AG10803 (cell line): ENCODE measurements at places on chromosomes 1 and 21.

GRCh38 chr1:205672970-205673369 is 7.3 kb downstream of the SLC45A3 start:
- no peak for DNase-seq

DNA sequence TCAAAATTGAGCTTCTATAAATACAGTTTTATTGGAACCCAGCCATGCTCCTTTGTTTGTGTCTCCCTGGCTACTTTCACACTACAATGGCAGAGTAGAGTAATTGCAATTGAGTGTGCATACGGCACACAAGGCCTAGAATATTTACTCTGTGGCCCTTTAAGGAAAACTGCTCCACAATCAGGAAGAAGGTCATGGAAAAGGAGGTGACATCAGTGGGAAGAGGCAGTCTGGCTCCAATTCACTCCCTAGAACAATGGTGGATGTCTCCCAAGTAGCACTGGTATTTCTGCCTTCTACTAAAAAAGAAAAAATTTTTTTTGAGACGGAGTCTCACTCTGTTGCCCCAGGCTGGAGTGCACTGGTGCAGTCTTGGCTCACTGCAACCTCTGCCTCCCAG is 51.3 kb downstream of the KRTAP19-8 start:
- DNase-seq: no peak

- DNase-seq: peak; percentile 4
Measured at GRCh38 chr1:62875676-62876075, 91.7 kb downstream of the ATG4C start.

GRCh38 chr1:220784751-220785150 is 2.0 kb upstream of the MTARC1 start:
- no peak for DNase-seq

DNA sequence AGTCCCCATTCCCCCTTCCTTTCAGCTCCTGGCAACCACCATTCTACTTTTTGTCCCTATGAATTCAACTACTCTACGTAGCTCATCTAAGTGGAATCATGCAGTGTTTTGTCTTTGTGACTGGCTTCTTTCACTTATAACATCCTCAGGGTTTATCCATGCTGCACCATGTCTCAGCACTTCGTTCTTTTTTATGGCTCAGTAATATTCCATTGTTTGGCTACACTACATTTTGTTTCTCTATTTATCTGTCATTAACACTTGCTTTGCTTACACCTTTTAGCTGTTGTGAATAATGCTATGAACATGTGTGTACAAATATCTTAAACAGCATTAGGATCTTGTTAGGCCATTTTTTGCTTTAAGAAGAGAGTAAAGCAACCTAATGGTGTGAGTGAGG is 1.5 kb upstream of the MRPS14 start:
- DNase-seq: no peak

DNA sequence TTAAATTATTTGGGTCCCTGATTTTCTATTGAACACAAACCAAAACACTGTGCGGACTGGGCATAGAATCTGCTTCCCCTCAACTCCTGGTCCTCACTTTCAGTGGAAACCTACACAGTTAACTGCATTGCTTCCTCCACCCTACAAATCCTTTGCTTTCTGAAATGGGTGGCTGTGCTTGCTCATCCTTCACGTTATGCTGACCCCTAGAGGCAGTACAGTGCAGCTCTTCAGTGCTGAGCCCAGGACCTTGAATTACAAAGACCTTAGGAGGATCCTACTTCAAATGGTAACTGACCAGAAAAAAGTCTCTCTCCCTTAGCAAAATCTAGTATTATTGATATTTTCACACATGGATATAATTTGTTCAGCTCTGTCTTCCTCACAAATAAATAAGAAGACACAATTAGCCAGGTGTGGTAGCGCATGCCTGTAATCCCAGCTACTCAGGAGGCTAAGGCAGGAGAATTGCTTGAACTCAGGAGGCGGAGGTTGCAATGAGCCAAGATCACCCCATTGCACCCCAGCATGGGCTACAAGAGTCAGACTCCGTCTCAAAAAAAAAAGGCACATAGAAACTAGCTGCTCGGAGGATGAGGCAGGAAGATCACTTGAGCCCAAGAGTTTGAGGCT is 63.4 kb upstream of the L1TD1 start:
- peak; percentile 70 for DNase-seq

DNA sequence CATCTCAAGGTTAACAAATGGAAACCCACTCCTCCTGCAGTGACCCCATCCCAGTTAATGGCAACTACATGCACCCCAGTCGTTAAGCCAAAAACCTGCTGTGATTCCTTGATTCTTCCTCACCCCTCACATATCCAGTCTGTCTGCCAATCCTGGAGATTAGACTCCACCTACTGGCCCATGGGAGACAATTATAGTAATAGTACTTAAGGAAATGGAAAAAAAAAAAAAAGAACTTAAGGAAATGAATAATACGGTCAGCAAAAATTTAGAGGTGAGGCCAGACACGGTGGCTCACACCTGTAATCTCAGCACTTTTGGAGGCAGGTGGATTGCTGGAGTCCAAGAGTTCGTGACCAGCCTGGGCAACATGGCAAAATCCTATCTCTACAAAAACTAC is 7.0 kb downstream of the NOL9 start:
- no peak for DNase-seq

DNA sequence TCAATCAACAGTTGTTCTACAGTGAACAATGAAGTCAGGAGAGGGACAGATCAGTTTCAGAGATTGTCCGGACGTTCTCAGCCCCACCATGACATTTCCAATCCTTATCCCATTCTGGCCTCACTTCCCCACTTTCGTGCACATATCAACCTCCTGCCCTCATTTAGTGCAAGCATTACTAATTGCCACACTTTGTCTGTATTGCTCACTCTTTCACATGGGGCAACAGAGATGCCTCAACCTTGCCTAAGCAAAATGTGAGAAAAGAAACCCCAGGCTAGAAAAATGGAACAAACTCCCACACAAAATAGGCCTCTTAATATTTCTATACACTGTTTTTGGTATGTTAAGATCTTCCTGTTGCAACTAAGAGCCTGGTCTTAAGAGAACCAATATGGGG is 8.9 kb upstream of the RGS1 start:
- DNase-seq: no peak

GRCh38 chr21:46153247-46154154 is 1.9 kb downstream of the FTCD start:
- peak; percentile 31 for DNase-seq

GRCh38 chr1:13735168-13735930 is 35.4 kb downstream of the PRDM2 start:
- DNase-seq: no peak
